ENCODE measurements at places on chromosomes 12 and 14.

DNA sequence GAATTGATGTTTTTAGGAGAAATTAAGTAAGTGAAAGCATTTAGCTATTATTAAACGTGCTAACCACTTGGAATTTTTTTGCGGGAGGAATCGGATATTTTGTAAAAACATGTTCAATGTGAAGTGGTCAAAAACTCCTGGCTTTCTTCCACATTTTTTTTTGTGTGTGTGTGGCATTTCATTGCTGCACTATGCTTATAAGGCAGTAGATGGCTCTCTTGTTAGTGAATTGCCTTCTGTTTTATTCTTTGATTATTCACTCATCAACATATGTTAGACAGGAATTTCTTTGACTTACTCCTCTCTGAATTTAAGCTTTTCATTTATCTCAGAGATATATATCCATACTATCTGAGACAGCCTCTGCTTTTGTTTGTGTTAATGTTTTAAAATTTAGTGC is 71.3 kb downstream of the DERA start:
- no peak for DNase-seq

DNA sequence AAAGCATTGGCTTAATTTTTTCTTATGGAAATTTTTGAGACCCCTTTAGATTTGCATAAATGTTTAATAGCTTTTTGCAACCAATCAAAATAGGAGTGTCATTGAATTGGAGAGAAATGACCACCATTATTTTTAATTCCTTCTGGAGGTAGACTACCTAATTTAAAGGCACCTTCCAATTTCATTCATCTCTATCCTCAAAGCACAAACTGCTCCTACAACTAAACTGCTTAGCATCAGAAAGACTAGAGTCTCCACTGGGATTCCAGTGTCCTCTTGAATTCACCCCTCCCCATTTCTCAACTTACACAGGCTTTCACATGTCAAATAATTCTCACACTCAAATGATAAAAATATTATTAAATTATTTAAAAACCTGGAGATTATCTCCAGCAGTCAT is 168.4 kb downstream of the RPS29 start:
- DNase-seq, result no peak

DNA sequence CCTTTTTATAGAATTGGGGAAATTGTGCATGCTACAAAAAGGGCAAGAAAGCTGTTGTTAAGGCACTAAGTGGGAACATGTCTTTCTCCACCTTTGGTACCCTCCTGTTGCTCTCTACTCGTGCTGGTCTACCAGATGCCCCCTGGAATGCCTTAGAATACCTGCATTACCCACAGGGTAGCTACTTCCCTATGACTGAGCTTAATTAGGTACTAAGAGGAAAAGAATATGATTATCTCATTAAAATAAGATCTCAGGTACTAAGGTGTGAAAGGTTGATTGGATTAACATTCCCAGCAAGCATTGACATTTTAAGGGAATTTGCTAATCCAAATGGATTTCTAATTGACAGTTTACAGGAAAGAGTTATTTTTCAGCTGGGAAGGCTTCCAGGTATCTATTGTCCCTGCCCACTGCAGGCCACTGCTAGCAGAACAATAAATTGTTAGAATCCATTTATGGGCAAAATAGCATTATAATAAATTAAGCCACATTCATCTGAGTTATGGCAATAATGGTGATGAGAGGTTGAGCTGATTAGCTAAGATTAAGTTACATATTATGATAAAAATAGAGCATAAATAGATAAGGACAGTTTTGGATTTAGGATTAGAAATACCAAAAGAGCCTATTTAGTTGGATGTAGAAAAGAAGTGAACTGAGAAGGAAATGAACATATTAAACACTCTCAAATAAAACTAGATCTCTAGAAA is 67.8 kb upstream of the GRIP1 start:
- no peak for DNase-seq

DNA sequence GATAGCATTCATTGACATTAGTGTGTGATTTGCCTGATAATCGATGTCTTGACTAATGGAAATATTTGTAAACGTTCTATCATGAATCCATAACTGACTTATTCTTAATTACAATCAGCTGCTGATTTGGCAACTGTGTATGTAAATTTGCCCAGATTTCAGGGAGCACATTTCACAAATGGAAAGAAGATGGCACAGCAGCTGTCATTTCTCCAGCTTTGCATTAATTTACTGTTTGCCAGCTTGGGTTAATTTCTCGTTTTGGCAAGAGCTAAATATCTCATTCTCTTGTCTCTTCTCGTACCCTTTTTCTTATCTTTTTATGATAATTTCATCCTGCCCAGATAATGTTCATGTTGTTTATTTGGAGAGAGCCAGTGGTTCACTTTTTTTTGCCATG is 22.9 kb downstream of the TDP1 start:
- DNase-seq, result no peak

- peak; percentile 22 for DNase-seq
These were observed 52.1 kb downstream of the C14orf132 start for GRCh38 chr14:96091149-96091693.

- no peak for DNase-seq
These were observed 3.0 kb downstream of the ARG2 start for GRCh38 chr14:67622675-67623074.

DNA sequence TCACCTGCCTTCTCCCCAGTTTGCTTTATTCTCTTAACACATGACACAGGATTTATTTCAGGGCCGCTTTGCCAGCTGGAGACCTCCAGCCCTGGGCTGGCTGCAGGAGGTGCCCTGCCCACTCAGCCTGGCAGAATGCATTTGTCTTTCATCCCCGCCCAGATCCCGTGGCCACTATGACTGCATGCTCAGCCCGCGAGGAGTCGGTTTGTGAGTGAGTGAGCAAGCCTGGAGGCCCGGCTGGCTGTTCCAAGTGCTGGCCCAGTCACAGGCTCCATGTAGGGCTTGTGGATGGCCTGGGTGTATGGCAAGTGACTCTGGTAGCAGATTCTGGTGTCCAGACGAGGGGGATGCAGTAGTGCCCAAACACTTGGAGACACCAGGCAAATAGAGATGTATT is 2.1 kb downstream of the TDP1 start:
- DNase-seq, result peak; percentile 24

GRCh38 chr14:88604212-88604611 is 41.4 kb downstream of the ZC3H14 start:
- no peak for DNase-seq

- DNase-seq, result no peak
These were observed 19.1 kb downstream of the SH2B3 start for GRCh38 chr12:111424793-111425251.
